Central memory CD8-positive, alpha-beta T cell (primary cell): ENCODE measurements at places on chromosomes 5 and 9.

GRCh38 chr9:109158651-109159050, 8.4 kb downstream of the FRRS1L start:
- DNase-seq, result no peak

DNA sequence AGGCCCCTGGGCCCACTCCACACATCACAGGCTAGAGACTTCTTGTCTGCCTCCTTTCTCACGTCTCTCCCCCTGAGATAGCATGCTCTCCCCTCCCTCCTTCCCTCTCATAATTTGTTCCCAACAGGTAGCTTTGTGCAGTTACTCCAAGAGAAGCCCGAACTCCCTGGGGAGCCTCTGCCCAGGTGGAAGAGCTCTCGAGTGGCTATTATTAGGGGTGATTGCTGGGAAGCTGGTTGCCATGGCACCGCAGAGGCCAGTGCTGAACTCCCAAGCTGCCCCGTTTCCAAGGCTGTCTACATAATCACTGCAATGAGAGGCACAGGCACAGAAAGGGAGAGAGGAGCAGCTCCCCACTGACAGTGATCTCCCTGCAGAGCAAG, 104.7 kb upstream of the GPR151 start:
- no peak for DNase-seq

DNA sequence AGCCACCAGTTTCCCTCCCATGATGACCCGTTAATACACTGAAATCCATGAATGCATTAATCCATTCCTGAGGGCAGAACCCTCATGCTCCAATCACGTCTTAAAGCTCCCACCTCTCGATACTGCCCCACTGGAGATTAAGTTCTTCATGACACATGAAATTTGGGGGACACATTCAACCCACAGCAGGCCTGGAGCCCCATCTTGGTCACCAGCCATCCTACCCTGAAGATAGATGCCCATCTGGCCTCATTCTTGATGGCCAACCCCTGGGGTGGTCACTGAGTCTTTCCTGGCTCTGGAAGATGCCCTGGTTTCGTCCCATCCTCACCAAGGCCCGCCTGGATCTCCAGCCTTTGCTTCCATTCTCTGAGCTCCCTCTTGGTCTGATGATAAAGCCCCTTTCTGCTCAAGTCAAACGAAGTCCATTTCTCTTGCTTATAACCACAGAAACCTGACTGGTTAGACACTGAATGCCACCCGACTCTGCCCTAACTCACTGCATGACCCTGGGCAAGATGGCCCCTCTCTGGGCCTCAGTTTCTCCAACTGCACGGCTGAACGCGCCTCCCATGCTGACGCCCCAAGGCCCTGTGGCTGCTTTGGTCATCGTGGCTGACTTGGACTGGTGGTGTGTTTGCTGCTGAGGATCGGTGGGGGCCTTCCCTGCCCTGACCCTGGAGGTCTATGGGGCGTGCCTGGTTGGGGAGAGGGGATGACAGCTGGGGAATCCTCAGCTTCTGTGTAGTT, 138.4 kb upstream of the IER5L start:
- DNase-seq, result no peak

GRCh38 chr9:121837113-121837961, 185.9 kb downstream of the DAB2IP start:
- DNase-seq, result no peak

GRCh38 chr9:115680231-115680630, 473.4 kb upstream of the PAPPA start:
- DNase-seq, result no peak

- no peak for DNase-seq
Measured at GRCh38 chr9:120755044-120755443, 38.2 kb downstream of the FBXW2 start.

DNA sequence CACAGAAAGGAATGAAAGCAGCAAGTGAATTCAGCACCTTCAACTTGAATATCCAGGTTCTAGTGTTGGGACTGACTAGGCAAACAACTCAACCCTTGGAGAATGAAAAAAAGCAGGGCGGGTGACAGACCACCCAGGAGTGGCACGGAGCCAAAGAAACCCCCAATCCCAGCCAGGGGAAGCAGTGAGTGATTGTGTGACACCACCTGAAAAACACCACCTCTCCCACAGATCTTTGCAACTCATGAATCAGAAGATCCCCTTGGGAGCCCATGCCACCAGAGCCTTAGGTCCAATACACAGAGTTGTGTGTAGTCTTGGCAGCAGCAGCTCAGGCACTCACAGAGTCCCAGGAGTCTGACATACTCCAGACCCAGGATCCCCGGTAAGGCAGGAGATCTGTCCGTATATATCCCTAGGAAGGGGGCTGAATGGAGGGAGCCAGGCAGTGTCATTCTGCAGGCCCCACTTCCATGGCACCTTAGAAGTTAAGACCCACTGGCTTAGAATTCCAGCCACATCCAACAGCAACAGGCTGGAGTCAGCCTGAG, 22.1 kb upstream of the ROR2 start:
- DNase-seq, result no peak

DNA sequence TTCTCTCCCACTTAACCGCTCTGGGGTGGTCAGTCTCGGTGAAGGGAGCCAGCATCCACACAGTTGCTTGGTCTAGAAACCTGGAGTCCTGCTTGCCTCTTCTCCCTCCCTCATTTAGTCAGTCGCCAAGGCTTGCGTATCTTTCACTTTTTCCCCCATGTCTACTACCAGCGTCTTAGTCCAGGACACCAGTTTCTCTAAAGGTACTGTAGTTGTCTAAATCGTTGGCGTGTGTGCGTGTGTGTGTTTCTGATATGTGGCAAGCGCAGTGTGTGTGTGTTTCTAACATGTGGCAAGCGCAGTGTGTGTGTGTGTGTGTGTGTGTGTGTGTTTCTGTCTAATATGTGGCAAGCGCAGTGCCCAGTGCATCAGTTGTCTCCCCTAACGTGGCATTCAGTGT, 641 bp downstream of the ATP6V1G1 start:
- DNase-seq, result no peak

GRCh38 chr9:107173422-107174180, 109.5 kb upstream of the RAD23B start:
- no peak for DNase-seq

DNA sequence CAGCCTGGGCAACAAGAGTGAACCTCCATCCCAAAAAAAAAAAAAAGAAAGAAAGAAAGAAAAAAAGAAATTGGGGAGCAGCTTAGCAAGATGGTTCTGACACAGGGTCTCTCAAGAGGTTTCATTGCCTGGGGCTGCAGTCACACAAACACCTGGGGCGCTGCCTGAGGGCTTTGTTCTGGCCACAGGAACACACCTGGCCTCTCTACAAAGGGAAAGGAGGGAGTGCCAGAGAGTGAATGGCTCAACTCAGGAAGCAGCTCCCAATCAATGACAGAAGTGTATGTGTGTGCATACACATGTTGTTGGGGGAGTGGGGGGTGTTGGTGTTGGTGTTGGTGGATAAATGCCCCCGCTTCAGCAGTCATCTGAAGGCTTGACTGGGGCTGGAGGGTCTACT, 32.4 kb upstream of the CTNNA1 start:
- DNase-seq, result no peak

DNA sequence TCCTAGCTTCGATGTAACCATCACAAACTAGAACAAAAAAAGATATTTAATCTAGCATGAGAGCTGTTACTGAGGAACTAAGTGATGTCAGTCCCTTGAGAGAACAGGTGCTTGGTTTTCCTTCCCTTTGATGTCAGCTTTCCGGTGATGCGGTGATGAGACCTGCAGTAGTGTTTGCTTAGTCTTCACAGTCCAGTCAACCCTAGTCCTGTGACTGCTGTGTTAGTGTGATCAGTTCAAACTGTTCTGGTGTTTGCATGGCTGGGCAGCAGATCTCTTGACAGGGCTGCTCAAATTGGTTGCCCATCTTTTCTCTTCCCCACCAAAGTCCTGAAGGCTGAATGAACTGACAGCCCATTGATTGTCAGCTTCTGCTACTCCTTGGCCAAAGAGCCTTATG, 608.6 kb upstream of the DAB2 start:
- DNase-seq, result no peak

DNA sequence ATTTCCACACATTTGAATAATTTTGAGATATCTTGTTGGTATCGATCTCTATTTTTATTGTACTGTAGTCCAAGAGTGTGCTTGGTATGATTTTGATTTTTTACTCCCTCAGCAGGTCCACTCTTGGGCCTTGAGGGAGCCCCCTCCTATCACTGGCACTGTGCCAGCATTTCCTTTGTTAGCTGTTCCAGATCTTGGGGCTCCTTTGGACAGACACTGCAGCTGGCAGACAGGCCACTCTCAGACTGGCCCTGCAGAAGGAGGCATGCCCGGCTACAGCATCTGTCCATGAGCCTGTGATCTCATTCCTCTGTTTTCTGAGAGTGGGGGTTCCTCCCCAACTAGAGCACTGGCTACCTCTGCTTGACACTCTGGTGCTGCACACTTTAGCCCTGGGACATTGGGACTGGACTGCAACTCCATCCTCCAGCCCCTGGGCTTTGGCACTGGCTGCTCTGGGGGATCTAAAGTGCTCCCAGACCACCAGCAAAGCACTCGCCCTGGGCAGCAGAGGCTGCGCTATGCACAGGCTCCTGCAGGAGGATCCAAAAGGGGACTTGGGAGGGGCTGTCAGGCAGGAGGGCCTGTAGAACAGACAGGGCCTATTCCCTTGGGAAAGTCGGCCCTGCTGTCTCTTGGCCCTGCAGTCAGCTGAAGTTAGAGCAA, 271.3 kb upstream of the DMAC1 start:
- no peak for DNase-seq

DNA sequence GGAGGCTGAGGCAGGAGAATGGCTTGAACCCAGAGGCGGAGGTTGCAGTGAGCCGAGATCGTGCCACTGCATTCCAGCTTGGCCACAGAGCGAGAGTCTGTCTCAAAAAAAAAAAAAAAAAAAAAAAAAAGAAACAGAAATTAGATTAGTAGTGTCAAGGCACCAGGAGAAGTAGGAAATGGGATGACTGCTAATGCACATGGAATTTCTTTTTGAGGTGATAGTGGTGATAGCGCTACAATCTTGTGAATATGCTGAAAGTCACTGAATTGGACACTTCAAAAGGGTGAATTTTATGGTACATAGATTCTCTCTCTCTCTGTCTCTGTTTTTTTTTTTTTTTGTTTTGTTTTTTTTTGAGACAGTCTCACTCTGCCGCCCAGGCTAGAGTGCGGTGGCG, 42.1 kb upstream of the SUB1 start:
- DNase-seq, result no peak

GRCh38 chr9:113601656-113602055, 138.1 kb downstream of the RGS3 start:
- DNase-seq, result no peak

- no peak for DNase-seq
Measured at GRCh38 chr5:53507013-53507412, 26.6 kb downstream of the FST start.

- DNase-seq, result no peak
Measured at GRCh38 chr5:161547738-161548486, 1.4 kb upstream of the GABRB2 start.

DNA sequence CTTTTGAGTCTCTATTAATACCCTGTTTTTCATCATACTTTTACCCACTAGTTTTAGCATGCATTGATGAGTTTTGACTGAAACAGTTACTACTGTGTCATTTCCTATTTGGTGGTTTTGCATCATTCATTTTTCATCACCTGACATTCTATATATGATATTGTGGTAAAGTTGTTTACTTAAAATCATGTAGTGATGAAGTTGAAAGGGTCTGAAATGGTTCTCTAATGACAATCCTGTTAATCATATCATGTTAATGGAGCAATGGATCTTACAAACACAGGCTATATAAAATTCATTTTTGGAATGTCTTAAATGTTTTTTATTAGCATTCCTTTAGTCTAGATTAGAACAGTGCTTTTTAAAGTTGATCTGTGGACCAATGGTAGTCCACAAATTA, 84.1 kb downstream of the ERBIN start:
- no peak for DNase-seq

- DNase-seq, result no peak
Measured at GRCh38 chr5:101838435-101838834, 457.6 kb downstream of the SLCO4C1 start.

DNA sequence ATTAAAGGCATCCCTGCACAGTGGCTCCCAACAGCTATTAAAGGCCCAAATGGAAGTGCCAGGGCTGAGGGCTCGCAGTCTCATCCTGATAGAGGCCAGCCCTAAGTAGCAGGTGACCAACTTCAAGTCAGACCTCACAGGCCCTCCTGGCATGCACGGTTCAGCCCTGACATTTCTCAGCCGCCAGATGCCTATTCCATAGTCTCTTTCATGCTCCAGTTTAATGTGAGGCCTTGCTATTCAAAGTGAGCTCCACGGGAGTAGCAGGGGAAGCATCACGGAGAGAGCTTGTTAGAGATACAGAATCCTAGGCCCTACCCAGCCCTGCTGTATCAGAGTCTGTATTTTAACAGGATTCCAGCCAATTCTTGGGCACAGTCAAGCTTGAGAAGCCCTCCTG, 11.1 kb downstream of the LHFPL2 start:
- DNase-seq, result no peak

GRCh38 chr9:34385561-34386230, 9.0 kb upstream of the MYORG start:
- DNase-seq, result no peak

DNA sequence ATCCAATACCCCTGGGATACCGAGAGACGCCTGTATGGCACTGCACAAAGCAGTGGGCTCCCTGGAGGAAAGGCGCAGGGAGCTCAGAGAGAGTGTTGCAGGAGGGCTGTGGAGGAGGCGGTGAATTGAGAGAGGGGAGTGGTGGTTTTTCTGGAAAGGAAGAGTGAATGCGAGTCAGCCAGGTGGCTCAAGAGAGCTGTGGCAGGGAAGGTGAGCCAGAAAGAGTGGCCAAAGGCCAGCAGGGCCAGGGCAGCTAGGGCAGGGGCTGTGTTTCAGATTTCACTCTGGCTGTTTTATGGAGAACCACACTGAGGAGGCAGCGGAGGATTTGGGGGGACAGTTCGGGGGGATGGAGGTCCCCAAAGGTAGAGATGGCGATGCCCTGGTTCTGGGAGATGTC, 13.0 kb upstream of the DAB2IP start:
- DNase-seq, result no peak

DNA sequence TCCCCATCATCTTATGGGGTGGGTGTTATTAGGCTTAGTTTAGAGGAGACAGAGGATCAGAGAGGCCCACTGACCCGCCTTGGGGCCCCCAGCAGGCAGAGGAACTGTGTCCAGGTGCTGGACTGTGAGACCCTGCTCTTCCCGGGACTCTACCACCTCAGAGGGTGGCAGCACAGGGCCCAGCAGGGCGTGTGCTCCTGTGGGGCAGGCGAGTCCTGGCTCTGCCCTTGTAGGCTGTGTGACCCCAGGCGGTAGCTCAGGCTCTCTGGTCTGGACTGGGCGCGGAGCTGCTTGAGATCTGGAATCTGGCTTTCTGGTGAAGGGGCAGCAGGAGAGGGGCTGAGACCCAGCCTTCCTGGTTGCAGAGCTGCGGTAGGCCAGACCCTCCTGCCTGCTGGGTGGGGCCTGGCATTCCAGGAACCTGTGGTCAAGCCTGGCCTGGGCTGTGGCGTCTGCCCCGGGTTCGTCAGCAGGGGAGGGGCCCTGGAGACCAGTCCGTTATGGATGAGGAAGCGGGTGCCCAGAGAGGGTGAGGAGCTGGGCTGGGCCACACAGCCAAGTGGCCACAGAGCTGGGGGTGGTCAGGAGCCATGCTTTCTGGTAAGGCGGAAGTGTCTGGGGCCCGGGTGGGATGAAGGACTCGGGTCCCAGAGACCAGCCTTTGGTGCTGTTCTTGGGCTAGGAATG, 46.5 kb downstream of the RXRA start:
- no peak for DNase-seq
